Endothelial cell of umbilical vein (primary cell): ENCODE measurements at places on chromosomes 2 and 18.

DNA sequence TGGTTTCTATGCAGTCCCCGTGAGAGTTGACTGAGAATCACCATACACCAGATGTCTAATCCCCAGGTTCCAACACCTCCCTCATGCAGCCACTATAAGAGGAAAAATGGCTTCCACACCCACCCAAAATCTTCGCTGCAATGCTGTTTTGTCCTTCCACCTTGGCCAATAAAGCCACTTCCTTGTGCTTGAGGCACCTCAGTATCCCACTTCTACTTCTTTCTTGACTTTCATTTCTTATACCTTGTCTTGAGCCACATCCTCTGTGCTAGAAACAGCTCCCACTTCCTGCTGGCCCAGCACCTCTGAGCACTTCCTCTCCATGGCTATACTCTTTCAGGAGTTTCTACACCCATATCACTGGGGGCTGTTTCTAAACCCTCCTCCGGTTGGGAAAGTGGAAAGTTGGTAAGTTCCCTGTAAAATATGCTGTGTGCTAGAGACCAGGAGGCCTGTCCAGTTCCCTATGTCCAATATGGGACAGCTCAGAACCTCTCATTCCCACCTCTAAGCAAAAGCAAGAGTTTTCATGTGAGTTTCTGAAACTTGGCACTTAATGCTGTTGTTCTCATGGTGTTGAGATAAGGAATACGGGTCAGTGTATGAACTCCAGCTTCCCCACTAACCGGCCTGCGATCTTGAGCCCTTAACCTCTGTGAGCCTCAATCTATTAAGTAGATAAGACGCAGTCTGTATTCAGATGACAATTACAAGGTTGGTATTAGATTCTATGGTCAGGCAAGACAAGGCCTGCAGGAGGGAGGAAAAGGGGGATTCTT, 209.1 kb upstream of the ID2 start:
- no peak for DNase-seq

- no peak for DNase-seq
These were observed 37.6 kb downstream of the CHMP3 start for GRCh38 chr2:86525421-86526340.

DNA sequence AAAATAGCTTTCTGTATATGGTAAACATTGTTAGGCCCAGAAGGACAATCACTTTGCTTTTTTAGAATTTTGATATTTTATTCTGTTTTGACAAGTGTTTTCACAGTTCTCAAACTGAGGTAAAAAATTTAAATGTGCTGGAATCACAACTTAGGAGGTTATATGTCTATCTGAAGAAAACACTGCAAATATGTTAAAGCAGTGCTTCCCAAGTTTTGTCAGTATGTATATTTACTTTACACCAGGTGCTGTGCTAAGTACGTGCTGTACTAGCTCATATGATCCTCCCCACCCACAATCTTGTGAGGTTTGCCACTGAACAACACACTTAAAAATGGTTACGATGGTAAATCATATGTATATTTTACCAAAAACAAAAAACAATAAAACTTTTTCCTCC, 124.2 kb downstream of the CABYR start:
- no peak for DNase-seq

GRCh38 chr2:96214554-96214953, 5.9 kb upstream of the STARD7 start:
- no peak for DNase-seq

GRCh38 chr2:172473167-172473566, 45.8 kb downstream of the ITGA6 start:
- DNase-seq: no peak
